Tracheal epithelial cell (primary cell): ENCODE measurements at places on chromosomes 13 and 19. TPM values are rescaled to one million over a fixed set of nuclear protein-coding genes. Genes with fewer than 3 reads are reported as not detected.

CD79A gene
- 0.48 TPM in 1 of 2 replicates, not detected in the other for total RNA-seq

ADGRE1 gene
- total RNA-seq = not detected in 2 replicates

NRTN gene
- 0.21 and 0.24 TPM in 2 replicates for total RNA-seq

CYP4F12 gene
- total RNA-seq = 6.8 TPM in 1 of 2 replicates, not detected in the other

MUC16 gene
- under 0.01 and 0.24 TPM in 2 replicates for total RNA-seq

EPS8L1 gene
- total RNA-seq = 92.1 and 125 TPM in 2 replicates

ZNF625 gene
- 4.9 and 7.7 TPM in 2 replicates for total RNA-seq

ARHGAP45 gene
- 5.1 and 16.9 TPM in 2 replicates for total RNA-seq

MCEMP1 gene
- total RNA-seq = not detected in 2 replicates

TMEM272 gene
- under 0.01 TPM in 1 of 2 replicates, not detected in the other for total RNA-seq

BTBD2 gene
- 48.4 and 54.5 TPM in 2 replicates for total RNA-seq
